Astrocyte (in vitro differentiated cells and primary cell): ENCODE measurements at places on chromosomes 16 and 17. TPM values are rescaled to one million over a fixed set of nuclear protein-coding genes. Genes with fewer than 3 reads are reported as not detected.

- peak; percentile 61 for DNase-seq
Observed at GRCh38 chr16:66223176-66223780, 143.2 kb upstream of the CDH5 start.

DNA sequence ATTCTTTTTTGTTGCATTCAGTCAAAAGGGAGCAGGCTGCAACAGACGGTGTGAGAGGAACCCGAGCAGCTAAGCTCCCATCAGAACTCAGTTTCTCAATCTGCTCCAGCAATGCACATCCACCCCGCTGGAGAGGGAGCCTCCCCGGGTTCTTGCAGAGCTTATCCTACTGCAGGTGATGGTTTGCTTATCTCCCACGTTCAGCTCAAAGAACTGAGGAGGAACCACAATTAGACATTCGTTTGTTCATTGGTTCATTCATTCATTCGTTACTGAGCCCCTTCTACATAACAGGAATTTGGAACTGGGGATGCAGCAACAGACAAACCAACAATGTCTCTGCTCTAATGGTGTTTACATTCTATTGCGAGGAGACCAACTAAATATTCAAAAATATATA is 22.2 kb upstream of the ALOX15 start:
- no peak for DNase-seq

- DNase-seq, result peak; percentile 46
Observed at GRCh38 chr16:14095883-14096551, 24.9 kb downstream of the MRTFB start.

Gene FBXO39
- total RNA-seq, result 0.93 and 1.2 TPM in 2 replicates

GRCh38 chr17:35241520-35241919 is 1.4 kb upstream of the SLFN5 start:
- no peak for DNase-seq

DNA sequence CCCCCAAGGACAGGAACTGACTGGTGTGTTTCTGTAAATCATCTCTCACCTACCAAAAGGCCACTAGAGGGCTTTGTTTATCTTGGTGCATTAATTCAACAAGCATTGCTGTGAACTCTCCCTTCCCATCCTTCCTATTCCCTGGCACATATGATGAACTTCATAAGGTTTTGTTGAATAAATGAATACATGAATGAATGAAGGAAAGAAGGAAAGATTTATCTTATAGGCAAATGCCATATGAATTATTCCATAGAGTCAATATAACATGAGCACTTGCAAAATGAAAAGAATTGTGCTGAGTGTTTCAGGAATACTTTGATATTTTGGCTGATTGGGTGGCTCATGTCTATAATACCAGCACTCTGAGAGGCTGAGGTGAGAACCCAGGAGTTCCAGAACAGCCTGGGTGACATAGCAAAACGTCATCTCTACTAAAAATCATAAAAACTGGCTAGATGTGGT is 4.3 kb downstream of the SPDYE4 start:
- no peak for DNase-seq
